ENCODE measurements at places on chromosomes 3 and 15. TPM values are rescaled to one million over a fixed set of nuclear protein-coding genes. Genes with fewer than 3 reads are reported as not detected.

CHD2 gene
- 218 TPM for total RNA-seq

TGM4 gene
- total RNA-seq, result not detected

ENTPD3 gene
- total RNA-seq, result not detected

NOX5 gene
- 0.06 TPM for total RNA-seq

CACNA2D3 gene
- not detected for total RNA-seq

CDCP1 gene
- total RNA-seq, result 8.7 TPM

LEKR1 gene
- total RNA-seq, result 1.3 TPM

ARL8B gene
- 43.3 TPM for total RNA-seq

VIPR1 gene
- total RNA-seq, result 22.3 TPM

EPHB3 gene
- 0.25 TPM for total RNA-seq

CLASP2 gene
- total RNA-seq, result 49.4 TPM

ISL2 gene
- not detected for total RNA-seq

OXSR1 gene
- total RNA-seq, result 55.0 TPM

IMPG2 gene
- total RNA-seq, result 0.42 TPM

STRIT1 gene
- total RNA-seq, result not detected

PTPRG gene
- total RNA-seq, result not detected

PROS1 gene
- not detected for total RNA-seq

IL17RB gene
- 0.42 TPM for total RNA-seq

COL6A5 gene
- total RNA-seq, result not detected

P2RY1 gene
- total RNA-seq, result 0.28 TPM

SNX4 gene
- 31.3 TPM for total RNA-seq

SRPRB gene
- total RNA-seq, result 39.7 TPM

CRABP1 gene
- total RNA-seq, result not detected

MESP2 gene
- not detected for total RNA-seq

GRAMD2A gene
- not detected for total RNA-seq

SLC6A1 gene
- not detected for total RNA-seq

PPP4R2 gene
- 72.0 TPM for total RNA-seq

GCHFR gene
- 61.5 TPM for total RNA-seq

SPG21 gene
- total RNA-seq, result 55.1 TPM

MCF2L2 gene
- total RNA-seq, result 8.2 TPM

GOLGA8N gene
- 41.0 TPM for total RNA-seq

C3orf62 gene
- 8.1 TPM for total RNA-seq

CADPS gene
- total RNA-seq, result not detected

TLR9 gene
- total RNA-seq, result 1.6 TPM

RHOV gene
- not detected for total RNA-seq

BMF gene
- 20.6 TPM for total RNA-seq

CLSTN2 gene
- total RNA-seq, result not detected

GOLGA6L10 gene
- 4.2 TPM for total RNA-seq

ROBO2 gene
- not detected for total RNA-seq

HRG gene
- total RNA-seq, result not detected
